T-helper 17 cell (primary cell): ENCODE measurements at places on chromosomes 1 and 21. TPM values are rescaled to one million over a fixed set of nuclear protein-coding genes. Genes with fewer than 3 reads are reported as not detected.

DNA sequence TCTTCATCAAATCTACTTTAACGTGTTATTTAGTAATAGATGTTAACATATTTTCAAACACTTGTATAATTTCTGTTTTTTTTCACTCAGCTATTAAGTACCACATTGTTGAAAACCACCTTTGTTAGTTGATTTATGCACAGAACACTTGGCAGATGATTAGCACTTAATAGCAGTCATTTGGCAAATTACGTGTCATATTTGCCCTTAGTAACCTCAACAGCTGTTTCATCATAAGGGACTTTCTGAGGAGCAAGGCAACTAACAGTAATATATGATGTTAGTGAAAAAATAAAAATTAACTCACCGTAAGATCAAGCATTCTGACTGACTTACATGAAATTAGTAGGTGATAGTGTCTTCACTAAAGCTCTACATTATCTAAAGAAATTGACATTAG is 186.4 kb downstream of the HMCN1 start:
- DNase-seq, result no peak

PGLYRP3 gene
- total RNA-seq, result not detected

DNASE2B gene
- total RNA-seq, result not detected

- DNase-seq, result no peak
These were observed 530.5 kb downstream of the KIF26B start for GRCh38 chr1:245685111-245685810.
